Stimulated activated CD4-positive, alpha-beta T cell treated with anti-CD3 and anti-CD28 coated beads, Interleukin-1b, Interleukin-23, amount 100 ng/mL, for 1 hour (primary cell): ENCODE measurements at places on chromosomes 2 and 18.

GRCh38 chr2:166901336-166901735, 13.1 kb downstream of the XIRP2 start:
- no peak for DNase-seq

DNA sequence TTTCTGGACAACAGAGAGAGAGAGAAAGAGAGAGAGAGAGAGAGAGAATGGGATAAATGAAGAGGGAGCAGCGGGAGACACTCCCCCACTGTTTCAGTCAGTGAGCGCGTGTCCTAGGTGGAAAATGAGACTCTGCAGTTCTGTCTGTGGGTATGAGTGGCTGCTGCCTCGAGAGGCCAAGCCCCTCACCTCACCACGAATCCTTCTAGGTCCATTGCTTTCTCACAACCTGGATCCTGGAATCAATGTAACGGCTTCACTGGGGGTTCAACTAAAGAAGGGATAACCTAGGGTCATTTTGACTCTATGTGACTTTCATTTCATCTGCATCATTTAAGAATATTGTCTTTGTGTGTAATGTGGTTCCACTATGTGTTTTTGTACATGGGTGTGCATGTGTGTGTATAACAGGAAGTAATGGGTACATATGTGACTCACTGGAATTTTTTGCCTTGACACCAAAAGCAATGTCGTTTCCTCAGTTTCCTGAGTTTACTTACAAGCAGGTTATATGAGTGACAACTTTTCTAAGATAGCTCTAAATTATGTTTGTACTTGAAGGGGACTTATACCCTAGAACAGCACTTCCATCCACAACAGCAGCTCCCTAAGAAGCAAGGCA, 221.4 kb upstream of the TRIB2 start:
- no peak for DNase-seq

- DNase-seq: no peak
Measured at GRCh38 chr2:26495705-26496297, 17.9 kb upstream of the OTOF start.

GRCh38 chr2:28528206-28528605, 32.3 kb downstream of the PLB1 start:
- DNase-seq: no peak

DNA sequence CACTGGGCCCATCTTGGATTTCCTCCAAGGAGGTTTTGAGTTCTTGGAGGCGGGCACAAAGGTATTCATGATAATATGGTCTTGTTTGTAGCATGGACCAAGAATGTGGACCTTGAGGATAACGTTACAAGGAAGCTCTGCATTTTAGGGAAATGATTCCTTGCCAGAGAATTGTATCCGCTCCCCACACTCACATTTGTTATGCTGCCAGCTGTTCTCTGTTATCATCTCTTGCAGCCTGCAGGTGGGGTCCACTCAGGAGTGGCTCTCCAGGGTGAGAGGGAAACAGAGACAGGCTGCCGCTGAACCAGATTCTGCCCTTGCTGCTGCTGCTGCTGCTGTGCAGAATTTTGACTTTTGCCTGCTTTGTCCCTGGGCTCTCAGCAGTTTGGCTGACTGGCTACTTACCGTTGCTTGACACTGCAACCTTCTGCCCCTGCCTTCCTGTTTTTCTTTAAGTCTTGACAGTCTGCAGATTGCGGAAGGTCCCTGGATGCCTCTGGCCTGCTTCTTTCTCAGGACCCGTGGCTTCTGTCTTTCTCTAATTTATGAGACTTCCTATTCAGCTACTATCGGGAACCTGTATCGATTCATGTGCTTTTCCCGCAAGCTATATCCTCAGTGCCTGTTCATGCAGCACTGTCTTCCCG, 122.3 kb upstream of the DOCK10 start:
- no peak for DNase-seq

DNA sequence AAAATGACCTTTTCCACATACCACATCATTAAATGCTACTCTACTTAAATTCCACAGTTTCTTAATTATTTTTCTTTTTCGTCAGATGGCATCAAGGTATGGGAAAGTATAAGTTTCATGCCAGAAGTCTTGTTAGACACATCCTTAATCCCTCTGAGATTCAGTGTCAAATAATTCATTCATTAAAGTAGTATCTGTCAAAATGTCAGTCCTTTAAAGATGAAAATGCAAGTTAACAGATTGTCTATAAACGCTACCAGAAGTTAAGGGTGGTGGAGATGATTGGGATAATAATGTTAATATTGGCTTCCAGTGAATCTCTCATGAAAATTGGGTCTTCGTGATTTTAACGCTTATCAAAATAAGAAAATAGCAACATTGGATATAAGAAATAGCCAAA, 504.2 kb upstream of the LINC00305 start:
- DNase-seq: no peak

DNA sequence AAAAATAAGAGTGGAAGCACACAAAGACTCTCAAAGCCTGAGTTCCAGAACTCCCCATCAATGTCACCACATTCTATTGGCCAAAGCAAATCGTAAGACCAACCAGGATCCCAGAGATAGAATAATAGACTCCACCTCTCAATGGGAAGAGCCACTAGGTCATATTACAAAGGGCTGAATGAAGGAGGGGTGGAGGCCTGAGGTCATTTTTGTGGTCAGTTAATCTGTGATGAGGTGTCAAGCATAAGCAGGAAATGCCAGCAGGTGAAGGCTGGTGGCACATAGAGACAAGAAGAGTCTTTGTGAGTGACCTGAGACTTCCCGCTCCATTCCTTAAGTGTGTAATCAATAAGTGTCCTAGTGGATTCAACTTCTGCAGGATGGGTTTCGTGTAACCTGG, 144.3 kb downstream of the TFCP2L1 start:
- no peak for DNase-seq

GRCh38 chr2:27960237-27960912, 69.8 kb downstream of the BABAM2 start:
- no peak for DNase-seq

GRCh38 chr2:45826884-45827635, 175.6 kb downstream of the PRKCE start:
- no peak for DNase-seq

DNA sequence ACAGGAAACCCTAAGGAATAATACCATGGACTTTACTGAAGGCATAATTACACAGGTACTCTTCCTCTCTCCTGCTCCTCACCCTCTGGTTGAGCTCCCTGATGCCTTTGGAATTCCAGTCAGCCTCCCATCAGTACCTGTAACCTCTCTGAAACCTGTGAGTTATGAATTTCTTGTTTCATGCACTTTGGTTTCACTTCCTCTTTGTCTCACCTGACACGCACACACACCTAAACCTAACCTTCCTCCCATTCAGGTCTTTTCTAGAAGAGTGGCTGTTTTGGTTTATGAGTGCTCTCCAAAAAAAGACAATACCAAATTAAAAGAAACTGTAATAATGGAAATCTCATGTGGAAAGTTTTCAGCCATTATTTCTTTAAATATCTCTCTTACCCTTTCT, 451.3 kb upstream of the VWC2L start:
- no peak for DNase-seq

- no peak for DNase-seq
Measured at GRCh38 chr2:107669335-107669734, 157.4 kb upstream of the RGPD4 start.

GRCh38 chr2:25879133-25879730, 945 bp upstream of the ASXL2 start:
- DNase-seq: no peak

DNA sequence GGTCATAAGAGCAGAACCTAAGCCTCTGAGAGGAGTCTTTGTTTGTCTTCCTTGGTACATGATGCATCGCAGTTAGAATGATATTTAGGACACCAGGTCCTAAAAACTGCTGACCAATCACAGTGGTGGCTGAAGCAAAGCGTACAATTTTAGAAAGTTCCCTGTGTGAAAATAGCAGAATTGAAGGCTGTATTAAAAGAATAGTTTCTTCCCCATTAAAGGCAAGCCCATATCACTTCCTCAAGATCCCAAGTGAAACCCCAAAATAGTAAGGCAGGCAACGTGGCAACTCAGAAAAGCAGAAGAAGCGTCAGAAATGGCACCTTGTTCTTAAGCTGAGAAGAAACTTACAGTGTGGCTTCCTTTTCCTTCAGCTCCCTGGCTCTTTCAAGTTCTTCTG, 154.8 kb upstream of the PGAP1 start:
- DNase-seq: no peak

- DNase-seq: no peak
Measured at GRCh38 chr2:140256080-140256479, 1475.9 kb upstream of the NXPH2 start.

DNA sequence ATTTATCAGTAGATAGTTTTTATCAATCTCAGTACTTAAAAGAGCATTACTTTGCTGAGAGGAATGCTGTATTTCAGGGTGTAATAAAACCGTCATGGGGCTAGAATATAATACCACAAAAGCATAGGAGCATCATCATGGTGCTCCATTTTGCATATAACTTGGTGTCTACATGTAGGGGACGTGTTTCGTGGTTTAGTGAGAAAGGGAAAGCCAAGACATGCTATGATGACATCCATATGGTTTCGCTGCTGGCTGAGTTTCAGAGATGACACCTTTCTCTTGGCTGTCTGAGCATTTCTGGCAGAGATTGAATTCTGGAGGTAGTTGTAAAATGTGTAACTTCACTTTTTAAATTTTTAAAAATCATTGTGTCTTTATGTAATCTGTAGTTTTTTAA, 32.4 kb downstream of the WDR43 start:
- DNase-seq: no peak

DNA sequence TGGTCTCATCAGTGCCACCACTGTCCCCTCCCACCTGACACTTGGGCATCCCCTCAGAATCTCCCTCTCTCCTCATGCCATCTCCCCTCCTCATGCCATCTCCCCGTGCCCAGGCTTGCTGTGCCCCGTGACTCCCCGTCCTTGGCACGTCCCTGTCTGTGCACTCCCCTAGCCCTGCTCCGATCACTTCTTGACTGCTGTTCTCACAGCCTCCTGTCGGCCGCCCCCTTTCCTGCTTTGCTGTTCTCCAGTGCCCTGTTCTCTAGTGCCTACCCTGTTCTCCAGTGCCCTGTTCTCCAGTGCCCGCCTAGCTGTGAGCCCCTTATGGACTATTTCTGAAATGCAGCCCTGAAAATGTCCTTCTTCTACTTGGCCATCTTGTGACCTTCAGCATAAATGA, 253.8 kb downstream of the ALPK2 start:
- no peak for DNase-seq

DNA sequence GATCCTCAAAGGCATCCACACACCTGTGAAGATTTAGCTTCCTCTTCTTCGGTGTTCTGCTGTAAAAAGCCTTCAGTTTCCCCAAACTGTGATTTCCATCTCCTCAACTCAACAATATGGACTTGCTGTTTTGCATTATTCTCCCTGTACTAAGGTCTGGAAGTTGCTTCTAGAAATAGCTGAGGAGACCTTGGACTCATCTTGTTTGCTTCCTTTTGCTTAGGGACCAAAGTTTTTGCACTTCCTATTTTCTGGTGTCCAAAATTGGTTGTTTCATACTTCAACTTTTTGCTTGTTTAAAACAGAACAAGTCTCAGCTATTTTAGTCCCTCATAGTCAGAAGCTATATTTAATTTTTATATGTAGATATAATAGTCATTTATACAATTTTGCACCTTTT, 201.9 kb upstream of the COPS8 start:
- no peak for DNase-seq

- no peak for DNase-seq
Measured at GRCh38 chr2:160674146-160674750, 180.6 kb upstream of the RBMS1 start.

DNA sequence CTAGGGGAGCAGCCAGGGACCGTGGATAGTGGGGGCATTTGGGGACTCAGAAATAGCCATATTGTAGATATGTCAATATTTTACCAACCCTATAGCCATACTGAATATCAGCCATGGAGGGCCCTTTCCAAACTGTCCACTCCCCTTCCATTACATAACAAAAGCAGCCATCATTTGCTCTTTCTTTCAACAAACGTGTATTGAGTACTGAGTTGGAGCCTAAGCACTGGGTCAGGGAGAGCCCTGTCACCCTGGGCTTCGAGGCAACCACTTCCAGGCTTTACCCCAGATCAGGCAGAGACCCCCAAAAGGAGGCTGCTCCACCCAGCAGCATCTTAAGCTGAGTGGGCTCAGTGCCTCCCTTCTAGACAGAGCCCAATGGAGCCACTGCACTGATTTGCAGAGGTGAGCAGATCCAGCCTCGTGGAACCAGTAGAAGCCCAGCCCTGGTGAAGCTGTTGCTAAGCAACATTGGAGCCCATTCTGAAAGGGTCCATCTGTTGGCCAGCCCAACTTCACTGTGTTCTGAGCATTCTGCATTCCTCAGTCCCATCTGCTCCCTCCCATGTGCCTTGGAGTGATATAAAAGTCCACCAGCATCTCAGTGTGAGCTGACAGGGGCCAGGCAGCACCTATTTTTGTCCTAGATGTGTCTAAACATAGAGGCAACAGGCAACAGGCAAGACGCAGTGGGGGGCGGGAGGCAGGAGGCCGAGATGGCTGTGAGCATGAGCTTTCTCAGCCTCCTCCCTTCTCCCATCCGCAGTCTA, 112.1 kb downstream of the PLB1 start:
- no peak for DNase-seq

- DNase-seq: no peak
Measured at GRCh38 chr18:66342577-66342976, 261.3 kb downstream of the CDH19 start.

GRCh38 chr18:60508108-60508507, 135.5 kb upstream of the MC4R start:
- no peak for DNase-seq

DNA sequence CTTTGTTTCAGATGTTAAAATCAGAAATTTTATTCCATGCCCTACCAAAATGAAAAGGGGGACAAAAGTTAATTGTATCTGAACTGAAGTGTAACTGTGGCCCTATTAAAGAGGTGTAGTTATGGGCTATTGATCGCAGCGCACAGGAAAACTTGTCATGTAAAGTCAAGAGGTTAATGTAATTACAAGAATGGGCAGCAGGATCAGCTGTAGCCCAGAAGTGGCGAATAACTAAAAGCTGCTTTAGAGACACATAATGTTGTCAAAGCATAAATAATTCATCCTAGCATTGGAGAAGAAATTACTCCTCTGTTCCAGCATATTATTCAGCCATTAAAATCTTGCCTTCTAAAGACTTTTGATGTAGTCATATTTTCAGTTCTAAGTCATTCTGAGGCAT, 211.8 kb downstream of the EPHA4 start:
- DNase-seq: no peak

GRCh38 chr2:189467160-189467559, 25.9 kb downstream of the WDR75 start:
- DNase-seq: no peak

DNA sequence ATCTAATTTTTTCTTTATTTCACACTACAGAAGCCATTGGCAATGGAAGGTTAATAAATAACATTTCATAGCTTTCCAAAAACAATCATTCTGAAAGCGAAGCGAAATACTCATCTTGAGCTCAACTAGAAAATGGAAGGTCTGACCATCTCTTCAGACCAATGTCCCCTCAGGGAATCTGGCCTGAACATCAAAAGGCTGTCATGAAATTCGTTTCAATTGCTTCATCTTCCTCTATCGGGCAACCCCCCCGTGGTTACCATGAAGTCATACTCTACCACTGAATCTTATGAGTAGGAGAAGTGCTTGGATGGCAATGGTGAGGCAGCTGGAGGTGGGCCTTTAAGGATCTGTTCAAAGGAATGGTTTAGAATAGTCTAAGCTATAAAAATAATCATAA, 22.9 kb upstream of the CYTIP start:
- DNase-seq: no peak
